ENCODE measurements at places on chromosomes 13 and 19. TPM values are rescaled to one million over a fixed set of nuclear protein-coding genes. Genes with fewer than 3 reads are reported as not detected.
A peak's percentile ranks its signal among the peaks of the same experiment; 100 is the strongest.

GRCh38 chr13:94280349-94280748, 199.1 kb downstream of the DCT start:
- ATAC-seq = no peak

DNA sequence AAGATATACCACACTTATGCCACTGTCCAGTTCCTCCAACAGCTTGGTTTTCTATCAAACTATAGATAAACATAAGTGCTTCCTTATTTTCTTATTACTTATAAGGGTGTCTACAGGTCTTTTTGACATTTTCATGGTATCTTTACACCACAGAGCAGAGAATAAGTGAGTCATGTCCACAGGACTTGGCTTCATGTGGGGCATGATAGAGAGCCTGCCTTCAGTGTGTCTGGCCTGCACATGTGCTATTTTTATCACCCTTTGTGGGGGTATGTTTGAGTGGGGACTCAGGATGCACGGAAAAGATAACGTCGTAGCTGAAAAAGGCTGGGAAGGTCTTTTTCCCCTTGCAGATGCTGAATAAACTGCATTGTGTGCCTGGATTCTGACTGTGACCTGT, 8.1 kb upstream of the STOML3 start:
- no peak for ATAC-seq

DNA sequence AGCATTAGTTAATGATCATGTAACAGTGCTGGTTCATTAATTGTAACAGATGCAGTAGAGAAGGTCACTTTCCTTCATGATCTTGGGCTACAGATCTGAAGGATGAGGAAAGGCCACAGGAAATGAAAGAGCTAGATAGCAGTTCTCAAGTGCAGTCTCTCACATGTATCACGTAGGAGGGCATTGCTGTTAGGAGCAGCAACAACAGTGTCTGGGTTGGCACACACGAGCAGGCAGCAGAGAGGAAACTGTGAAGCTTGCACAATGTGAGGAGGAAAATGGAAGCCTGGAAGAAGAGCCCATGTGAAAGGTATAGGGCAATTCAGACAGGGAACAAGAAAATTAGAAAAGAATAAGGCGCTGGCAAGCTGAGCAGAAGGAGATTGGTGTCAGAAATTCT, 1741.5 kb downstream of the PCDH9 start:
- ATAC-seq = no peak

- no peak for ATAC-seq
Observed at GRCh38 chr13:79403113-79403512, 2.9 kb downstream of the RBM26 start.

GRCh38 chr13:44397766-44398223, 24.2 kb downstream of the SERP2 start:
- ATAC-seq = no peak

GRCh38 chr19:45182758-45183157, 4.2 kb downstream of the BLOC1S3 start:
- no peak for ATAC-seq

GRCh38 chr19:3336680-3337523, 29.5 kb upstream of the NFIC start:
- peak; percentile 86 for ATAC-seq

GRCh38 chr19:29445246-29445645, 80.5 kb upstream of the VSTM2B start:
- ATAC-seq = no peak

- no peak for ATAC-seq
Observed at GRCh38 chr13:79404985-79405384, 1.1 kb downstream of the RBM26 start.

- ATAC-seq = peak; percentile 84
Observed at GRCh38 chr19:18967358-18968146, 26.5 kb upstream of the HOMER3 start.

- peak; percentile 98 for ATAC-seq
Observed at GRCh38 chr19:10695401-10696398, 5.5 kb upstream of the QTRT1 start.

GRCh38 chr13:100330662-100331061, 241.8 kb downstream of the PCCA start:
- ATAC-seq = no peak

DNA sequence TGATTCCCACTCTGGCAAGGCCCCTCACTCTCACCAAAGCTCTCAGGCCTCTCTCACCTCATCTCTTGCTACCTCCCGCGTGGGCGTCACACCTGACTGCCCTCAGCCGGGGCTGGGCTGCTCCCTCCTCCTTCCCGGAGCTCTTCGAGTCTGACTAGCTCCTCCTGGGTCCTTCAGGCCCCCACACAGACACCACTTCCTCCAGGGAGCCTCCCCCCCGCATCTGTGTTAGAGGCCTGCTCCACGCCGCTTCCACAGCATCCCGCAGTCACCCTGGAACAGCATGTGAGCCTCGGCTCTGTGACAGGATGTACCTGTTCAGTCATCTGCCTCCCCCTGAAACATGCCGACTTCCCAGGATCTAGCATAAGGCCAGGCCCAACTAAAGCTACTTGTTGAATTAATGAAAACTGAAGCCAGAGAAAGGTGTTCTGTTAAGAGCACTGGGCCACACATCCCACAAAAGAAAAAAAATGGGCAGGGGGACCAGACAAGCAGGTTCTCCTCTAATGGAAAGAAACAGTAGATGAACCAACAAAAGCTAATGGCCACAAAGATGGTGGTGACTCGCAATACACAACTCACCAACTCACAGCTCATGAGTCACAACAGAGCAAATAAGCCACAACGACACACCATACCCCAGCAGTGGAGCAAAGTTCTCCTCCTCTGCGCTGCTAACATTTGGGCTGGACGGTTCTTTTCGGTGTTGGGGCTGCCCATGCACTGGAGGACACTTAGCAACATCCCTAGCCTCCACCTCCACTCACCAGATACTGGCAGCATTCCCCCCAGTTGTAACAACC, 3.0 kb downstream of the PPP6R1 start:
- ATAC-seq = no peak

GRCh38 chr13:20776751-20777150, 3.0 kb upstream of the EEF1AKMT1 start:
- no peak for ATAC-seq

- no peak for ATAC-seq
Observed at GRCh38 chr13:99103536-99103935, 97.1 kb upstream of the UBAC2 start.

GRCh38 chr13:26300140-26300539, 46.2 kb downstream of the CDK8 start:
- ATAC-seq = no peak

DNA sequence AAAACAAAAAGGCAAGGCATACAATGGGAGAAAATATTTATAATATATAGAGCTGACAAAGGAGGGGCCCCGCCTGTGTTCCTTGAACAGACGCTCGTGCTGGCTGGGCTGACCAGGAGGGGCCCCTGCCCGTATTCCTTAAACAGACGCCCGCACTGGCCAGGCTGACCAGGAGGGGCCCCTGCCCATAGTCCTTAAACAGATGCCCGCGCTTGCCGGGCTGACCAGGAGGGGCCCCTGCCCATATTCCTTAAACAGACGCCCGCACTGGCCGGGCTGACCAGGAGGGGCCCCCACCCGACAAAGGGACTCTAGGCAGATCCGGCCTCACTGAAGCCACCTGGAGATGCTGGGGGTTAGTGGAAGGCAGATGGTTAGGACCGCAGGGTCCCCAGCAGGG, 9.3 kb downstream of the ADPRHL1 start:
- ATAC-seq = no peak

DNA sequence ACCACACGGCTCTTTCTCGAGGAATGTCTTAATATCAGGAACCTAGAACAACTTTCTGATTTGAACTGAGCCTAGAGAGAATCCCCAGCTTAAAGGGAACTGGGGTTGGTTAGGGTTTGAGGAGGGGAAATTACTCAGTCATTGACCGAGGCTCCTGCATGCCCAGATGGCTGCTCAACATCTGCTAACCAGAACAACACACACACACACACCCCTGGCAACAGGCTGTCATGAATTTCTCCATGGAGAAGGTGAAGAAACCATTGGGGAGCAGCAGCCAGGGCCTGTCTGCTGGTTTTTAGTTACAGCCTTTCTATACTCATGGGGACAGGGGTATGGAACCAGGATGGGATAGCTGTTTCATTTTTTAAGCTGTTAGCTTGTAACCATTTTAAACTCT, 5.2 kb downstream of the MTUS2 start:
- no peak for ATAC-seq

- no peak for ATAC-seq
Observed at GRCh38 chr19:5958074-5958850, 19.7 kb downstream of the RANBP3 start.

ZGLP1 gene
- 1.0 TPM for total RNA-seq

CGB3 gene
- not detected for total RNA-seq

APOC4 gene
- total RNA-seq = not detected

Measured in esophagus mucosa (tissue), 1 donor.